ENCODE measurements at places on chromosomes 1 and 21.

GRCh38 chr1:225539575-225539974, 111.7 kb upstream of the LBR start:
- H3K27me3 ChIP-seq = no peaks in the 10 kb centered on the region
- no peak overlapping the region for H3K27ac ChIP-seq
- no peak for DNase-seq
- H3K4me3 ChIP-seq = no peak overlapping the region
- H3K36me3 ChIP-seq = no peaks in the 10 kb centered on the region

DNA sequence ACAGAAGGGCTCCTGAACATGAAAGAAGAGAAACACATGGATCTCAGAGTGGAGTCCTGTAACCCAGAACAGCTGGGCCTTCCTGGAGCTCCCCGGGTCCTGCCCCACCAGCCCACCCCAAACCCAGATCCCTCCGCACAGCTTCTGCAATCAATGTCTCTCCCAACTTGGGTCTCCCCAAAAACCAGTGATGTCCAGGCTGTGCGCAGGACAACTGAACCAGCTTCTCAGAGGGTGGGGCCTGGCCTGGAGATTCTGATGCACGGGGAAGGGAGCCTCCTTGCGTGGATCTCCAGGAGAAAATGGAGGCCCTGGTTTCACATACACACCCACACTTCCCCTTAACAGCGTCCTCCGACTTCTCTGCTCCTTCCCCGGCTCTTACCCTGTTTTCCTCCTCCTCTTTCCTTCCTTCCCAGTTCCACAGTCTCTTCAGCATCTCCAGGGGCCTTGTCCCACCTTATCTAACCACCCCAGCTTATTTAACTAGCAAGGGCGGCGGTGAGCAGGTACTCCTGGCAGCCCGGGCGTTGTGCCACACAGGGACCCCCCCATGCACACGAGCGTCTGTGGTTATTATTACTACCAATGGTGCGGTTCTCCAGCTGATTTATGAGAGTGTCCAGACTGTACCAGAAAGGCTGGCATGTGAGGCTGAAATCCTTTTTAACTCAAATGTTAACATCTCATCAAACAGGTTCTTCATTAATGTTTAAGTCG, 11.2 kb upstream of the MX2 start:
- H3K4me3 ChIP-seq = no peak overlapping the region
- no peaks in the 10 kb centered on the region for H3K4me1 ChIP-seq
- H3K36me3 ChIP-seq = no peaks in the 10 kb centered on the region
- no peak overlapping the region for H3K27ac ChIP-seq
- no peak for DNase-seq

DNA sequence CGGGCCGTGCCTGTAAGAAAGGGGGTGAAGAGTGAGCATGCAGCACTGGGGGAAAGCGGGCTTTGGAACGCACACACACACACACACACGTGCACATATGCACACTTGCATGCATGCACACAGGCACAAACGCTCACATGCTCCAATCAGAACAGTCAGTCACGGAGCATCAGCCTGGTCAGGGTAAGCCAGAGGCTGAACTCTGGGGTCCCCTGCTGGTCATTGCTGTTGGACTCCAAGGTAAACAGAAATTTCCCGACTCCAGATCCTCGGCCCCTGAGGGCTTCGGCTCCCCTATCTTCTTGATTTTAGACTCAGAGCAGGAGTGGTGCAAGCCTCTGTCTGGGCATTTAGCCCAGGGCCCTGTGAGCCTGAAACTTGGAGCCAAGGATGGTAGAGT, 54.2 kb downstream of the SYT2 start:
- H3K4me3 ChIP-seq = no peak overlapping the region
- no peak for DNase-seq
- H3K4me1 ChIP-seq = no peaks in the 10 kb centered on the region
- H3K36me3 ChIP-seq = no peaks in the 10 kb centered on the region

GRCh38 chr1:156812293-156812990, 4.2 kb downstream of the SH2D2A start:
- no peaks in the 10 kb centered on the region for H3K27me3 ChIP-seq
- DNase-seq = no peak
- no peak overlapping the region for H3K27ac ChIP-seq
- H3K4me1 ChIP-seq = peaks cover 13% of the 10 kb centered on the region
- H3K36me3 ChIP-seq = no peaks in the 10 kb centered on the region
- H3K4me3 ChIP-seq = no peak overlapping the region

- no peak overlapping the region for H3K4me3 ChIP-seq
- no peak for DNase-seq
- H3K27me3 ChIP-seq = no peaks in the 10 kb centered on the region
- H3K27ac ChIP-seq = no peak overlapping the region
- H3K4me1 ChIP-seq = no peaks in the 10 kb centered on the region
Observed at GRCh38 chr1:213976665-213977485, 10.9 kb upstream of the PROX1 start.

DNA sequence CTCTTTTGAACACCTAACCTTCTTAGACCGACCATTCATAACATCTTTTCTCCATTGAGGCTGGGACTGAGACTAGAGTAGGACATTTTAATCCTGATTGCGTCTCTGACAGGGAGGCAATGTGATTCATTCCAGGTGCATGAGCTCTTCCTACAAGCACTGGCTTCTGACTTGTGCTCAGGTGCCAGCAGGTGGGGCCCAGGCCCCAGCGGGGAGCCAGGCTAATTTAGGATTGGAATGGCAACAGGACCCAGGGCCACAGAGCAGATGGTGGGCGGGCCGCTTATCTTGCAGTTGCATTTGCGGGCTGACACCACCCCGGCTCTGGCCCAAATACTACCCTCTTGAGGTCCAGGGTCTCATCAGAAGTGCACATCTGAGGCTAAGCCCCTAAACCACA, 4.1 kb downstream of the GPA33 start:
- no peak for DNase-seq
- H3K4me1 ChIP-seq = no peaks in the 10 kb centered on the region
- H3K36me3 ChIP-seq = no peaks in the 10 kb centered on the region
- no peak overlapping the region for H3K4me3 ChIP-seq
- H3K27ac ChIP-seq = no peak overlapping the region
- H3K27me3 ChIP-seq = no peaks in the 10 kb centered on the region

Data from testis (tissue), 5 donors.